Activated T-helper 17 cell treated with anti-CD3 and anti-CD28 coated beads, Interleukin-2, amount 50 U/mL, for 72 hours (primary cell): ENCODE measurements at places on chromosomes 2 and 18. TPM values are rescaled to one million over a fixed set of nuclear protein-coding genes. Genes with fewer than 3 reads are reported as not detected.

- no peak for ATAC-seq
Observed at GRCh38 chr2:220985561-220985960, 586.5 kb downstream of the EPHA4 start.

- ATAC-seq: no peak
Observed at GRCh38 chr18:48962252-48962993, 11.7 kb upstream of the SMAD7 start.

GRCh38 chr2:151823651-151824050 is 4.6 kb downstream of the ARL5A start:
- no peak for ATAC-seq

- no peak for ATAC-seq
Observed at GRCh38 chr2:17652681-17653394, 100.8 kb downstream of the SMC6 start.

GRCh38 chr18:3340015-3340681 is 78.2 kb downstream of the MYL12B start:
- peak; percentile 98 for ATAC-seq

GRCh38 chr18:45335282-45336043 is 279.8 kb upstream of the SLC14A2 start:
- ATAC-seq: no peak

GRCh38 chr2:223439786-223440185 is 162.4 kb downstream of the SCG2 start:
- no peak for ATAC-seq

DNA sequence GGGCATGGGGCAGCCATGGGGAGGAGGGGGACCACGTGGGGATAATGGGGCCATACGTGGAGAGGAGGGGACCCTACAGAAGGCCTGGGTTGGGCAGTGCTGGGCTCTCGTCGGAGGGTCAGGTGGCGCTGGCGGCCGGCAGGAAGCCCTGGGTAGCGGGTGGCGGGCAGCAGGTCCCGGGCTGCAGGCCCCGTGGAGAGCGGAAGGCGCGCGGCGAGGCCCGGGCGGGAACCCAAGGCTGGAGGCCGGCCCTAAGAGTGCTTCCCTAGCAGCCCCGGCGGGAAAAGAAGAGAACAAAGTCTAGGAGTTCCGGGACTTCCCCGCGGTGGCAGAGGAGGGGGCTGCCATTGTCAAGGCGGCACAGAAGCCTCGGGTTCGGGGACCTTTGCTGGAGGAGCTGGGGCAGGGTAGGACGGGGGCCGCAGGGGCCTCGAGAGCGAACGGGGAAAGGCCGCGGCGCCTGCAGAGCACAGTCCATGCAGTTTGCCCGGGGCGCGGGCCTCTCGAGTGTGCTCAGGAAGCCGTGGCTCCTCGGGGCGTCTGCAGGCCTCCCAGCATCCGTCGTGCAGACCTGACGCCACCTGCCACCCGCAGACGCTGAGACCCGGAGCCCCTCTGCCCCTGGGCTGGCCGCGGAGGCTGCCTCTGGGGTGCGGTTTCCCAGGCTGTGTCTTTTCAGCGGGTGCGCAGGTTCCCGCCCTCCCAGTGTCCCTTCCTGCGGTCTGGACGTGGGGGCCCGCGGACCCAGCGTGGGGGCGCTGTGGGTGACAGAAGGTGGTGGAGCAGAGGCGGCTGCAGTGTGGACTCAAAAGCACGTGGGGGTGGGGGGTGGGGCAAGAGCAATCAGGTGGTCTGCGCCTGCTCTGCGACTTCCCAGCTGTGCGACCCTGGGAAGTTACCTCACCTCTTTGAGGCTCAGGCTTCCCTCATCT is 19.4 kb upstream of the NCL start:
- ATAC-seq: peak; percentile 65

DNA sequence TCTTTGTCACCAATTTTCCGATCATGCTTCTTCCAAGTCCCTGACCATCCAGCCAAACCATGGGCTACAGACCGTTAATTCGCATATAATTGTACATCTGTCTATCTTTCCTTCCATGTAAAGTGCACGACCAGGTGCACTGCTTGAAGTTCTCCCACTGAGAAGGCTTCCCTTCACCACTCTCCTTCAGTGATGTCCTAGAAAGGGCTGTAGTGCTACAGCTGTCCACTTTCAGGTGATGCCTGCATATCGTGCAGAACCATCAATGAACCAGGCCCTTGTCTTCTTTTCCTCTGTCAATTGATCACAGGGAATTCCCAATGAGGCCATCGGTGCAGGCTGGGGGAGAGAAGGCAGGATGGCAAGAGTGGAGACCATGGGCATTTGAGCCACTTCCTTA is 148.9 kb downstream of the TMEM182 start:
- ATAC-seq: no peak

- ATAC-seq: no peak
Observed at GRCh38 chr2:148161909-148162435, 141.1 kb downstream of the MBD5 start.

GRCh38 chr18:30149585-30149984 is 893.0 kb downstream of the DSC3 start:
- no peak for ATAC-seq

GRCh38 chr2:193690572-193690971 is 1495.8 kb upstream of the TMEFF2 start:
- no peak for ATAC-seq

DNA sequence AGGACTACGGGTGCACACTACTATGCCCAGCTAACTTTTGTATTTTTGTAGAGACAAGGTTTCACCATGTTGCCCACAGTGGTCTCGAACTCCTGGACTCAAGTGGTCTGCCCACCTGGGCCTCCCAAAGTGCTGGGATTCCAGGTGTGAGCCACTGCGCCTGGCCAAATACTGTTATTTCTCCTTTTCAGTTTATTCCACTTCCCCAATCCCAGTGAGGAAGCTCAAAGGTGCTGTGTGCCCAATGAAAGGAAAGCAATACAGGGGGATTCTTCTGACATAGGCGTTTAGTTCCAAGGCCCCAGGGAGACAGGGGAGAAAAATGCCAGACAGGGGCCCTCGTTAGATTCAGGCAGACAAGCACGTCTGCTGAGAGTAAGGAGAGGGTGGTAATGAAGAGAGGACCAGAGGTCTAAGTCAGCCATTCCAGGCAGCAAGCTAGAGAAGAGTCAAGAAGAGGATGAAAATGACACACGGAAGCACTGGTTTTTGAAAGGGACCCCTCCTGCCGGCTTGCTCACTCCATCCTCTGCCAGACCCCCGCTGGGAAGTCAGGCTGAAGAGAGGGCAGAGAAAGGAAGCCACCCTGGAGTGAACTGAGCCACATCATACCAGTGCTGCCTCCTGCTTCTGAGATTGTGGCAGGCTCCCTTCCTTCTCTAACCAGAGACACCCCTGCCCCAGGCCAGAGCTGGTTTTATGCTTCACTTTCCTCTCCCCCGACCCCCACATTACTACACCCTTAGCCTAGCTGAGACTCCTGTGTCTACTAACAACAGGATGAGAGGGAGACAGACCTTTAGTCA is 6.7 kb downstream of the INO80C start:
- ATAC-seq: no peak

GRCh38 chr2:181954538-181954883 is 31.1 kb upstream of the PPP1R1C start:
- no peak for ATAC-seq

- peak; percentile 93 for ATAC-seq
Observed at GRCh38 chr2:112996635-112997034, 8.6 kb upstream of the IL36A start.

DNA sequence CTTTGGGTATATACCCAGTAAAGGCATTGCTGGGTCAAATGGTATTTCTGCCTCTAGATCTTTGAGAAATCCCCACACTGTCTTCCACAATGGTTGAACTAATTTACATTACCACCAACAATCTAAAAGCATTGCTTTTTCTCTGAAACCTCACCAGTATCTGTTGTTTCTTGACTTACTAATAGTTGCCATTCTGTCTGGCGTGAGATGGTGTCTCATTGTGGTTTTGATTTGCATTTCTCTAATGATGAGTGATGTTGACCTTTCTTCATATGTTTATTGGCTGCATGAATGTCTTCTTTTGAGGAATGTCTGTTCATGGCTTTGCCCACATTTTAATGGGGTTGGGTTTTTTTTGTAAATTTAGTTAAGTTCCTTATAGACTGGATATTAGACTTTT is 382.6 kb upstream of the ZNF804A start:
- ATAC-seq: no peak

GRCh38 chr18:56481751-56482150 is 156.6 kb downstream of the TXNL1 start:
- no peak for ATAC-seq

GRCh38 chr2:13481201-13481600 is 764.5 kb downstream of the TRIB2 start:
- no peak for ATAC-seq

DNA sequence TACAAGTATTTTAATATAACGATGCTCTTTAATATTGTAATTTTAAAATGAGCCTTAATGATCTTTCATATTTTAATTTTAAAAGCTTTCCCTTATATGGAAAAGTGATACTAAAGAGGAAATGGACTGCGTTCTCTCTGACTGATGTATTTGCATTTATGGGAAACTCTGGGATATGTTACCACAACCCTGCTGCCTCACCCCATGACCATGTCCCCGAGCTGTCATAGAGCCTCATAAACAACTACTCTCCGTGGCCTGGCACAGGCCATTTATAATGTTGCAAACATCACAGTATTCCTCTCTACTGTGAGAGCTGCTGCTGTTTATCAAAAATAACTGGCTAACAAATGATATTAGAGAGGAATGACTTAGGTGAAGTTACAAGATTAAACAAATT is 75.8 kb upstream of the SEC11C start:
- ATAC-seq: no peak

GRCh38 chr2:212549463-212549862 is 10.9 kb upstream of the ERBB4 start:
- no peak for ATAC-seq

GRCh38 chr2:224033601-224034000 is 5.5 kb downstream of the SERPINE2 start:
- no peak for ATAC-seq

GRCh38 chr2:218430721-218431120 is 11.8 kb downstream of the VIL1 start:
- no peak for ATAC-seq

GRCh38 chr2:65878011-65878340 is 445.6 kb upstream of the SPRED2 start:
- no peak for ATAC-seq

DNA sequence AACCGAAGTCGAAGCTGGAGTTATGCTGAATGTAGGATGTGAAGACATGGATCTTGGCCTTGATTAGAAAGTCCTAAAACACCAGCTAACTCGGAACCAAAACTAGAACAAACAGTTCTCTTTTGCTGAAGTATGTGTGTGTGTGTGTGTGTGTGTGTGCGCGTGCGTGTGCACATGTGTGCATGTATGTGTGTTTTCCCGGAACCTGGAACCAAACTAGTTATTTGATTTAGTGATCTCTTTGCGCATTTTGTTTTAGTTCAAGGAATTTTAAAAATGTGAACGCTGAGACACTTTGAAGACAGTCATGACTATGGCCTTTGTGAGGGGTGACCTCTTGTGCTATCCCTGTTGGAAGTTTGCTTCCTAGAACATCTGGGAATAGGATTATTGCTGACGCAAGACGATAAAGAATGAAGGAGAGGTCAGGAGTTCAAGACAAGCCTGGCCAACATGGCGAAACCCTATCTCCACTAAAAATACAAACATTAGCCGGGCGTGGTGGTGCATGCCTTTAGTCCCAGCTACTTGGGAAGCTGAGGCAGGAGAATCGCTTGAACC is 23.8 kb downstream of the FHL2 start:
- ATAC-seq: no peak

DNA sequence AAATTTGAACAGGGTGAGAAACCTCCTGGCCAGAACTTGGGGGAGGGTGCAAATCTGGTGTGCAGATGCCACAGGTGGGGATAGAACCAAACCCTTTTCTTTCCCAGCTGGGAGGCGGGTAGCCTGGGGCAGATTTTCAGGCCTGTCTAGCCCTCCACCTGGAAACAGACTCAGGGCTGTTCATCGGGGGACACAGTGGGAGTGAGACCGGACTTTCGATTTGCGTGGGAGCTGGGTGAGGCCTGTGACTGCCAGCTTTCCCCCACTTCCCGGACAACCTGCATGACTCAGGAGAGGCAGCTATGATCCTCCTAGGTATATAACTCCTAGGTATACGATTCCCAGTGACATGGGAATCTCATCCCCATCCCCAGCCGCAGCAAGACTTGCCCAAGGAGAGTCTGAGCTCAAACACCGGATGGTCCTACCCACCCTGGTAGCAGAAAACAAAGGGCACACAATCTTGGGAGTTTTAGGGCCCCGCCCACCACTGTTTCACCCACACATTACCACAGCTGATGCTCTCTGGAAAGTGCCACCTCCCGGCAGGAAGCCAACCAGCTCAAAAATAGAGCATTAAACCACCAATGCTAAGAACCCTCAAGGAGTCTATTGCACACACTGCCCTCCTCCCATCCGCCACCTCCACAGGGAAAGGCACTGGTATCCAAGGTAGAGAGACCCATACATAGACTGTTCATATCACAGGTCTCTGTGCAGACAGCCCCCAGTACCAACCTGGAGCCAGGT is 92.5 kb downstream of the BARD1 start:
- no peak for ATAC-seq

DNA sequence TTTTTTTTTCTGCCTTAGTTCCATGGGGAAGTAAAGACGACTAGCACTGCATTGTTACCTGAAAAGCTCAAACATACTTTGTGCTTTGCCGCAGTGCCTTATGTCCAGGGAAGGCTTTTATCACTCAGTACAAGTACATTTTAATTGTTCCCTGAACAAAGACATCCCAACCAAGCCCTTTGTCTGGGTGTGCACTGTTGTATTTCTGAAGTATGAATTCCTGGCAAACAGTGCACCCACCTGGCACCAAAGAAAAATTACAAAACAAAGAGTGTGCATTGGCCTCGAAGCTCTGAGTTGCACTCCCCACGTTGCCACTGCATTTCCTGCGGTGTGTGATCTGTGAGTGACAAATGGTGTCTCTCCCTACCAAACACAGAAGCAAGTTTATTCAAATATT is 858.5 kb upstream of the PIK3C3 start:
- ATAC-seq: no peak

DNA sequence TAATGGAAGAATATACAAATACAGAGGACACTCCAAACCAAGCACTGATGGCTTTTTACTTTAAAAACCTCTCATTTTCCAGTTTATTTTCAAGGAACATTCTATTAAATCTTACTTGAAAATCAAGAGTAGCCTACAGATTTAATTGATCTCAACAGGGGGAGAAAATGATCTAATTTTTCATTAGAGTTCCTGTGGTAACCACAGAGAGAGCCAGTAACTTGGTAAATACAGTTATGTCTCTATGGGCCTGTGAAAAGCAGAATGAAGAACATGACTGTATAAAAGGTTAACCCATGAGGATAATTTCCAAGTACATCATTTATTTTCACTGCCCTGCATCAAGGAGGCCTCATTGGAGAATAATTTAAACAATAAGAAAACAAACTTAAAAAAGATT is 39.8 kb upstream of the ITPRID2 start:
- ATAC-seq: no peak

NOTO gene
- total RNA-seq: not detected

CAPN14 gene
- 0.53 TPM for total RNA-seq

EEF1B2 gene
- 935 TPM for total RNA-seq

PPM1B gene
- total RNA-seq: 36.3 TPM

CD28 gene
- total RNA-seq: 382 TPM

CLHC1 gene
- 11.5 TPM for total RNA-seq

AQP4 gene
- total RNA-seq: not detected

OR6B3 gene
- not detected for total RNA-seq

DNER gene
- total RNA-seq: not detected

KANSL1L gene
- total RNA-seq: 10.3 TPM

DSEL gene
- total RNA-seq: 0.15 TPM

CKAP2L gene
- 31.4 TPM for total RNA-seq

ZBTB14 gene
- 13.2 TPM for total RNA-seq

MLPH gene
- total RNA-seq: not detected

SLC9A4 gene
- 0.11 TPM for total RNA-seq

CDK15 gene
- total RNA-seq: not detected

PLCD4 gene
- 0.52 TPM for total RNA-seq

CDH20 gene
- 0.40 TPM for total RNA-seq
